ENCODE measurements at places on chromosomes 7 and 10.

DNA sequence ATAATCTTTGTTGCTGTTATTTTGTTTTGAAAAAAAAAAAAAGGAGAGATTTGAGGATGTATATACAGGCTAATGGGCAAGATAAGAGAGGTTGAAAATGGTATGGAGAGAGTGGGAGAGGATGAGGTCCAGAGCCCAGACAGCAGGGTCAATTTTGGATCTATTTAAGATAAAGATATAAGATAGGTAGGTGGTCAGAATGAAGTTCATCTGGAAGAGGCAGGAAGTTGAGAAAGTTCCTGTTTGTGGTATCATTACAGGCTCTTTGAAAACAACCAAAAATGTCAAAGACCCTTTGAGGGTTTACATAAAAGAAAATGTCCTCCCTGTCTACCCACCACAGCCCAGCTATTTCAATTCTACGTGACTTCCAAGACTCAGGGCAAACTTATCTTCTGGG lies 7.5 kb downstream of the CEP41 start:
- no peak for DNase-seq

GRCh38 chr10:75765789-75766096 lies 334.3 kb downstream of the LRMDA start:
- no peak for DNase-seq

- no peak for DNase-seq
These were observed 184.3 kb upstream of the MBL2 start for GRCh38 chr10:52956861-52957260.

DNA sequence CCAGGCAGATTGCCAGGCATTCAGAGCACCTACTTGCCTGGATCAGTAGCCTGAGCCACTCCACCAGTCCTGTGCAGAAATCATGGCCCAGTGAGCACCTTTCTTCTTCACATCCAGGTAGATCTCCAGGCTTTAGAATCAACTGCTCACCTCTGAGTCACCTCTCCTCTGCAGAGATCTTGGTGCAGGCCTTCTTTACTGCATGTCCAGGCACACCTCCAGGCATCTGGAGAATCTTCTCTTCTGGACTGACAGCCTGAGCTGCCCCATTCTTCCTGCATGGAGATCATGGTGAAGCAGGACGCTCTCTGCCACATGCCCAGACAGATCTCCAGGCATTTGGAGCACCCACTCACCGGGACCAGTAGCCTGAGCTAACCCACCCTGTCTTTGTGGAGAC lies 894.5 kb upstream of the MBL2 start:
- no peak for DNase-seq

DNA sequence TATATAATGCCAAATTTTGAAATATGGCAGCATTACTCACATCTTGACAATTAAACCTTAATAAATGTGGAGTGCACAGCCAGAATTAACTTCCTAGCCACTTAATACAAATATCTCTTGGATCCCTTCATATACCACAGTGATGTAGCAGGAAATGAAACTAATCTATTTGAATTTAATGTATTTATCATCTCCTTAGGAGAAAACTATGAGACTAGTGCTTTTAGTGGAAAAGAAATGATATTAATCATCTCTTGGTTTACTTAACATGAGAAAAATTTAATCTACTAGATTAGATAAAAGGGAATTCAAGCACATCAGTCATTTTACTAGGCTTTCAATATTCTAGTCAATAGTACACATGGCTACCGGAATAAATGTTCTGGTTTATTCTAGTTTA lies 55.7 kb upstream of the GPR22 start:
- DNase-seq = no peak

GRCh38 chr7:34916267-34916666 lies 121.0 kb downstream of the DPY19L1 start:
- no peak for DNase-seq

- DNase-seq = no peak
These were observed 268.3 kb upstream of the IGFBP3 start for GRCh38 chr7:46189255-46189790.

GRCh38 chr10:3524086-3524960 lies 260.7 kb downstream of the KLF6 start:
- no peak for DNase-seq
